Adrenal gland (tissue), 19 donors: ENCODE measurements at places on chromosomes 13 and 19. TPM values are rescaled to one million over a fixed set of nuclear protein-coding genes. Genes with fewer than 3 reads are reported as not detected.

ELF1 gene
- 62.1 TPM for total RNA-seq

DNA sequence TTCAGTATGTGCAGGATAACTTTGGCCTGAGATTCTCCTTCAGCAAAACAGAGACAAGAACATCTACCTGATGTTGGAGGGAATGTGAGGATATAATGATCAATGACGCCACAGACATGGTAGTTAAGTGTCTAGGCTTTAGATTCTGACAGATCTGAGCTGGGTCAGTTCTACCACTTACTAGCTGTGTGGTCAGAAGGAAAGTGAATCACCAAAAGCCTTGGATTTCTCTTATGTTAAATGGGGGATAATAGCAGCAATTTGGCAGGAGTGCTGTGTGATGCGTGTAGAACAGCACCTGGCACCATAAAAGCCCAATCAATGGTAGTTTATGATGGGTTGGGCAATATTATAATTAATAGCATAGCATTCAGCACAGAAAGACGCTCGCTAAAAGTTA lies 41.7 kb downstream of the RXFP2 start:
- H3K27me3 ChIP-seq: peaks cover 2% of the 10 kb centered on the region
- H3K4me1 ChIP-seq: no peaks in the 10 kb centered on the region
- no peak for DNase-seq
- H3K4me3 ChIP-seq: no peak overlapping the region

GRCh38 chr19:40154121-40154680 lies 37.0 kb upstream of the MAP3K10 start:
- H3K4me3 ChIP-seq: no peak overlapping the region
- H3K27me3 ChIP-seq: no peaks in the 10 kb centered on the region
- no peaks in the 10 kb centered on the region for H3K4me1 ChIP-seq
- no peak overlapping the region for H3K27ac ChIP-seq
- H3K36me3 ChIP-seq: no peaks in the 10 kb centered on the region

GRCh38 chr13:48266701-48267639 lies 34.0 kb downstream of the ITM2B start:
- H3K4me3 ChIP-seq: no peak overlapping the region
- DNase-seq: no peak
- no peaks in the 10 kb centered on the region for H3K4me1 ChIP-seq
- H3K36me3 ChIP-seq: peaks cover 19% of the 10 kb centered on the region

DNA sequence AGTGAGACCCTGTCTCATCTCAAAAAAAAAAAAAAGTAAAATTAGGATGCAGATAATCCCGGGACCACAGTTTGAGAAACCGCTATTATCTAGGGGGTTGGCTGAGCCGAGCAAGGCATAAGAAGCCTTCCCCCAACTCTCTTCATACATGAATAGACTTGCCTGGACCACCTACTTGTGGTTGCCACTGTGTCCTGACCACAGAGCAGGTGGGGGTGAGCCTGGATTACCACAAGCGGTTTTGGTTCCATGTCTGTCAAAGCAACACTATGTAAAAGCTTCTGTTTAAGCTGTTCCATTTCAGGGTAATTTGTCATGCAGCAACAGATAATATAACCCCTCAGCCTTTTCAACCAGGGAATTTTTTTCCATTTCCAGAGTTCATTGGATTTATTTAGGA lies 3.3 kb upstream of the NAPA start:
- H3K4me3 ChIP-seq: no peak overlapping the region
- H3K4me1 ChIP-seq: peaks cover 14% of the 10 kb centered on the region
- no peaks in the 10 kb centered on the region for H3K27me3 ChIP-seq
- H3K36me3 ChIP-seq: no peaks in the 10 kb centered on the region
- H3K27ac ChIP-seq: no peak overlapping the region

DNA sequence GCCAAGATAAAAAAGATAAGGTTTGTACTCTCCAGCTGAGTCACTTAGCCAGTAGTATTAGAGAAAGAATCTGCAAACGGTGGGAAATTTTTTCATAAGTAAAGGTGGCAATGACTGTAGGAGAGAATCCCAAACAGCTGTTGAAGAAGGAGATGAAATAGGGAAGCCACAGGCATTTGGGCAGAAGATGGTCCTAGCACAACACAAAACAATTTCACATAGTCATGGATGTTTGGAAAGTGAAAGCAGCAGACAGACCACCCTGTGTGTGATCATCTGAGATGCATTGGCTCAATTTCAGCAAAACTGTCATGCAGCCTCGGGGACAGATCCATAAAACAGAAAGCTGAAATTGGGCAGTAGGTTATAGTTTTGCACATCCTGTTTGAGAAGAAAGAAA lies 2832.4 kb downstream of the PCDH9 start:
- H3K4me3 ChIP-seq: no peak overlapping the region
- no peaks in the 10 kb centered on the region for H3K4me1 ChIP-seq
- DNase-seq: no peak
- H3K36me3 ChIP-seq: no peaks in the 10 kb centered on the region

GRCh38 chr19:40147693-40148347 lies 43.4 kb upstream of the MAP3K10 start:
- peak overlapping the region; percentile 34 for H3K27ac ChIP-seq
- no peaks in the 10 kb centered on the region for H3K36me3 ChIP-seq
- H3K27me3 ChIP-seq: no peaks in the 10 kb centered on the region
- H3K4me1 ChIP-seq: peaks cover 5% of the 10 kb centered on the region

FCGBP gene
- 1.6 TPM for total RNA-seq

GRCh38 chr19:54708781-54709180 lies 15.5 kb upstream of the KIR3DL3 start:
- no peaks in the 10 kb centered on the region for H3K27me3 ChIP-seq
- no peaks in the 10 kb centered on the region for H3K36me3 ChIP-seq
- H3K4me1 ChIP-seq: no peaks in the 10 kb centered on the region

PROSER1 gene
- 16.3 TPM for total RNA-seq

DNA sequence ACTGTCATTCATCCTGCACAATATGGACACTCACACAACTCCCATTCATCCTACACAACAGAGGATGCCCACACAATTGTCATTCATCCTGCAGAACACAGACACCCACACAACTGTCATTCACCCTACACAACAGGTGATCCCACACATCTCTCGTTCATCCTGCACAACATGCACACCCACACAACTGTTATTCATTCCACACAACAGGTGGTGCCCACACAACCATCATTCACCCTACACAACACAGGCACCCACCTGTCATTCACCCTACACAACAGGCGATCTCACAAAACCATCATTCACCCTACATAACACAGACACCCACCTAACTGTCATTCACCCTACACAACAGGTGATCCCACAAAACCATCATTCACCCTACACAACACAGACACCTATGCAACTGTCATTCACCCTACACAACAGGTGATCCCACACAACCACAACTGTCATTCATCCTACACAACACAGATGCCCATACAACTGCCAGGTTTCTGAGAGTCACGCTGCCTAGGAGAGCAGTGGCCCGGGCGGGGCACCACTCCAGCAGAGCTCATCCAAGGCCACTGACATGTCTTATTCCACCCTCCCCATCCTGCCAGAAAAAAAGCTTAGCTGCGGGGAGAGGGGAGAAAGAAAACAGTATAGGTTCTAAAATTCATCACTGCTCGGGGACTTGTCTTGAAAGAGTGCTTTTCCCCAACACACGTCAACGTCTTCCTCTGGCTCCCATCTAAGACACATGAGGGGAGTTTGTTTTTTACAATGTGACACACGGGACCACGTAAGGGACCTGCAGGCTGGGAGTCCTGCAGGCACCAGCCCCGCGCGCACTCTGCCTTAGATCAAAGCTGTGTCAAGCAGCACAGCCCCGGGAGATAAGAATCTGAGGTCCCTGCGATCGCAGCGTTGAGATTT lies 44.0 kb downstream of the KLF2 start:
- H3K36me3 ChIP-seq: no peaks in the 10 kb centered on the region
- no peak overlapping the region for H3K4me3 ChIP-seq
- peaks cover 31% of the 10 kb centered on the region for H3K4me1 ChIP-seq
- no peaks in the 10 kb centered on the region for H3K27me3 ChIP-seq
- no peak for DNase-seq

DNA sequence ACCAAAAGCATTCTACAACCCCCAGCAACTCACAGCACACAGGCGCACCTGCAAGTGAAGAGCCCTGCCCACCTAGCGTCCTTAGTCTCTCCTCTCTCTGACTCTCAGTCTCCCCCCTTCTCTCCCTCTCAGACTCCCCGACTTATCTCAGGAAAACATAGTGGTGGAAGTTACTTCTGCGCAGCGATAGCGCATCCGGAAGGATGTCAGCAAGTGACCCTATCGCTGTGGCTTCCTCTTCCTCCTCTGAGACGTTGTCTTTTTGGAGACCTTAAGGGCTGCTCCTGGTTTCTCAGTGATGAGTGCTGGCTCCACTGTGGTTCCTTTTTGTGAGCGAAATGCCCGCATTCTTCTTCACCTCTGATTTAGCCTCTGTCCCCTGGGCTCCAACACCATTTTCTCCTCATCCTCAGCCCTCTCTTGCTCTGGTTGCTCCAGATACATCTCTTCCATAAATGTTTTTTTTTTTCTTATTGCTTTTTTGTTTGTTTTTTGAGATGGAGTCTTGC lies 1.4 kb upstream of the YIF1B start:
- H3K36me3 ChIP-seq: no peaks in the 10 kb centered on the region
- H3K27ac ChIP-seq: no peak overlapping the region
- peaks cover 38% of the 10 kb centered on the region for H3K4me1 ChIP-seq
- no peaks in the 10 kb centered on the region for H3K27me3 ChIP-seq
- no peak for DNase-seq

CRYL1 gene
- 54.7 TPM for total RNA-seq

ZNF554 gene
- 4.3 TPM for total RNA-seq

- H3K4me1 ChIP-seq: peaks cover 3% of the 10 kb centered on the region
- no peak overlapping the region for H3K4me3 ChIP-seq
- no peak overlapping the region for H3K27ac ChIP-seq
- peak; percentile 90 for DNase-seq
Observed at GRCh38 chr13:44243198-44243857, 130.3 kb upstream of the SERP2 start.

FLT1 gene
- 37.9 TPM for total RNA-seq

- no peak overlapping the region for H3K4me3 ChIP-seq
- H3K27ac ChIP-seq: no peak overlapping the region
- no peaks in the 10 kb centered on the region for H3K27me3 ChIP-seq
- H3K4me1 ChIP-seq: no peaks in the 10 kb centered on the region
- H3K36me3 ChIP-seq: no peaks in the 10 kb centered on the region
Observed at GRCh38 chr13:107545946-107546502, 669.3 kb downstream of the LIG4 start.

- no peaks in the 10 kb centered on the region for H3K27me3 ChIP-seq
- H3K4me3 ChIP-seq: no peak overlapping the region
- no peak overlapping the region for H3K27ac ChIP-seq
- H3K36me3 ChIP-seq: peaks cover 61% of the 10 kb centered on the region
Observed at GRCh38 chr19:34220472-34221063, 33.8 kb upstream of the GARRE1 start.

DACT3 gene
- total RNA-seq: 1.7 TPM

DNA sequence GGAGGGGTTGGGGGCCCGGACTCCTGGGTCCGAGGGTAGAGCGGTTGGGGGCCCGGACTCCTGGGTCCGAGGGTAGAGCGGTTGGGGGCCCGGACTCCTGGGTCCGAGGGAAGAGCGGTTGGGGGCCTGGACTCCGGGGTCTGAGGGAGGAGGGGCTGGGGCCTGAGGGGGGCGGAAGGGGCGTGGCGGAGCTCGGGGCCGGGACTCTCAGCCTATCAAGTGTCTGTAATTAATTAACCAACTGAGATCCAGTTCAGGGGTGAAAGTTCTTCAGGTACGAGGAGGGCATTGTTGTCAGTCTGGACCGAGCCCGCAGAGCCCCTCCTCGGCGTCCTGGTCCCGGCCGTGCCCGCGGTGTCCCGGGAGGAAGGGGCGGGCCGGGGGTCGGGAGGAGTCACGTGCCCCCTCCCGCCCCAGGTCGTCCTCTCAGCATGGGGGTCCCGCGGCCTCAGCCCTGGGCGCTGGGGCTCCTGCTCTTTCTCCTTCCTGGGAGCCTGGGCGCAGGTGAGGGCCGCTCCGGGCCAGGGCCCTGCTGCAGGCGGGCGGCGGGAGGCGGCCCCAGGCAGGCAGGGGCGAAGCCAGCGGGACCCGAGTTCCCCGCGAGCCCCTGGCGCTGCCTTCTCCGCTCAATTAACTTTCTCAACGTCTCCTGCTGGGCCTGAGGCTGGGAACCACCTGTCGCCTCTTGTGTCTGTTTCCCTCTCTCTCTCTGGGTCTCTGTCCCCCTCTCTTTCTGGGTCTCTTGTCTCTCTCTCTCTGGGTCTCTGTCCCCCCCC lies 697 bp downstream of the FCGRT start:
- no peaks in the 10 kb centered on the region for H3K27me3 ChIP-seq
- no peak for DNase-seq
- peak overlapping the region; percentile 60 for H3K27ac ChIP-seq
- no peaks in the 10 kb centered on the region for H3K36me3 ChIP-seq
- peak overlapping the region; percentile 13 for H3K4me3 ChIP-seq
- peaks cover 6% of the 10 kb centered on the region for H3K4me1 ChIP-seq

NLRP7 gene
- not detected for total RNA-seq

DNA sequence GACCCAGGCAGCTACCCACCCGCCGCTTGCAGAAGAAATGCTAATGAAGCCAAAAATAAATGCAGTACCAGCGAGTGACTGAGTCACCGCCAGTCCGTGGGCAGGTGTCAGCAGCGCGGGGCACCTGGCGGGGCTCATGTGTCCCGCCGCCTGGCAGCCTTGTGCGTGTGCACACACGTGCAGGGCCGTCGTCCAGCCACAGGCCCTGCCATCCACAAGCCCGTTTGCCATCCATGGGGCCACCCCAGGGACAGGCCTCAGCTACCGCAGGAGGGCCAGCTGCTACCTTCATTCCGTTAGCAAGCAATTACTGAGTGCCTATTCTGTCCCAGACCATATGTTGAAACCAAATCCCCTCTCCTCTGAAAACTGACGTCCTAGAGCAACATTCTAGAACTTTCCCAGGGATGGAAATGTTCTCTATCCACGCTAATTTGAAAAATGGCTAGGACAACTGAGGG lies 20.5 kb downstream of the NCAN start:
- no peak overlapping the region for H3K4me3 ChIP-seq
- H3K27ac ChIP-seq: no peak overlapping the region
- no peaks in the 10 kb centered on the region for H3K4me1 ChIP-seq

GRCh38 chr19:16371540-16371986 lies 46.9 kb downstream of the KLF2 start:
- peaks cover 19% of the 10 kb centered on the region for H3K36me3 ChIP-seq
- DNase-seq: no peak
- no peak overlapping the region for H3K4me3 ChIP-seq
- H3K27ac ChIP-seq: no peak overlapping the region

DNA sequence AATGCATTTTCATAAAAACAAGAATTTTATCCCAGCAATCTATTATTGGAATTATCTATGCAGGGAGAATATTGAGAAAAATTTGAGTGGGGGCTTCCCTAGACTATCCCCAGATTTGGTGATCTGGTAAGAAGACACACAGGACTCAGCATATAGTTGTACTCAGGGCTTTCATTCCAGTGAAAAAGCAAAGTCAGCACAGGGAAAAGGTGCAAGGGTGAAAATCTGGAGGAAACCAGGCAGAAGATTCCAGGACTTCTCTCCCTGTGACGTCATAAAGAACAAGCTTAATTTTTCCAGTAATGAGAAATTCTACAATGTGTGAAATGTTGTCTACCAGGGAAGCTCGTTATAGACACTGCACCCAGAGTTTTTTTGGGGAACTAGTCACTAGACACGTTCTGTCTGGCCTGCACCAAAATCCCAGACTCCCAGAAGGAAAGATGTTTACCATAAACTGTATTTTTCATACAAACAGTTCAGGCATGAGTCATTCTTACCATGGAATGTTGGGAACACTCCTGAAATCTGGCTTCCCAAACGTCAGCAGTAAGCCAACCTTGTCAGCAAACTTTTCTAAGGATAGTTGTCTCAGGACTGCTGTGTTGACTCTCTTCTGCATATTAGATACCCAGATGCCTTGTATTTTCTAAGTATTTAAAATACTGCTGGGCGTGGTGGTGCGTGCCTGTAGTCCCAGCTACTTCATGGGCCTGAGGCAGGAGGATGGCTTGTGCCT lies 107.4 kb downstream of the DNAJC3 start:
- H3K4me3 ChIP-seq: no peak overlapping the region
- H3K27ac ChIP-seq: no peak overlapping the region
- DNase-seq: no peak
- H3K36me3 ChIP-seq: no peaks in the 10 kb centered on the region
- H3K27me3 ChIP-seq: no peaks in the 10 kb centered on the region

LGALS14 gene
- not detected for total RNA-seq

FUT6 gene
- total RNA-seq: not detected
